ENCODE measurements at places on chromosomes 4 and X.

DNA sequence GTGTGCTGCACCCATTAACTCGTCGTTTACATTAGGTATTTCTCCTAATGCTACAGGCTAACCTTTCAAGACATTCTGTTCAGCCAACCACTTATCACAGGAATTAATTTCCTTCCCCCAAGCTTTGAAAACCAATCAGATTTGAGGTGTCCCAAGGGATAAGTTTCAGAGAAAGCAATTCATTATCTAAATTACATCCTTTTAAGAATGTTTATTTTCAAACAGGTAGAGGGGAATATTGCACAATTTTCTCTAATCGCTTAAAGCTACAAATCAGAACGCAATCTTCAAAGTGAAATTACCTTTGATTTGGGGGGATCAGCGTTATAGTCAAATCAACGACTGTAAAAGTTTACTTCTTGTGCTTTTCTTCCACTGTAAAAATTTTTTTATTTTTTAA, 1.6 kb downstream of the CLOCK start:
- no peak for DNase-seq

- no peak for DNase-seq
Measured at GRCh38 chr4:23728393-23728792, 161.5 kb downstream of the PPARGC1A start.

DNA sequence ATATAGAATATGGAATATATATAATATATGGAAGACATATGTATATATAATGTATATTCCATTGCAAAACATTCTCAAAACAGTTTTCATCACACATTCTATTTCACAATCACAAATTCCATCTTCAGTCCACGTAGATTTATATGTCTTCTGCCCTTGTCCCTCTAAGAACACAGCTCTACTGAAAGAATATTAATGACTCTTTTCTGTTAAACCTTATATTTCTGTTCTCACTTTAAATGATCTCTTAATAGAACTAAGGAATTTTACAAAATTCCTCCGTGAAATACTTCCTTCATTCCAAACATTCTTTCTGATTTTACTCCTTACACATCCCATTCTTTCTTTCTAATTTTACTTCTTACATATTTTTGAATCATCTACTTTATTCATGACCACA, 1043.1 kb upstream of the PABPC4L start:
- no peak for DNase-seq

DNA sequence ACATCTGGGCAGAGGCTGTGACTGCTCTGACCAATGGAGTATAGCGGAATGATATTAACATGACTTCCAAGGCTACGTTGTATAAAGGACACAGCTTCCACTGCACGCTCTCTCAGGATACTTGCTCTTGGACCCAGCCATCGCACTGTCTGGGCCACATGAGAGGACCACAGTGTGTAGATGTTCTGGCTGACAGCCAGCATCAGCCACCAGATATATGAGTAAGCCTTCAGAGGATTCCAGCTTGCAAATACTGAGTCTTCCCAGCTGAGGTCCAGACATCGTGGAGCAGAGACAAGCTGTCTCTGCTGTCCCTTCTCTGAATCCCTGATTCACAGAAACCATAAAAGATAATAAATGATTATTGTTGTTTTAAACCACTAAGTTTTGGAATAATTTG, 146.8 kb upstream of the USP9X start:
- no peak for DNase-seq

DNA sequence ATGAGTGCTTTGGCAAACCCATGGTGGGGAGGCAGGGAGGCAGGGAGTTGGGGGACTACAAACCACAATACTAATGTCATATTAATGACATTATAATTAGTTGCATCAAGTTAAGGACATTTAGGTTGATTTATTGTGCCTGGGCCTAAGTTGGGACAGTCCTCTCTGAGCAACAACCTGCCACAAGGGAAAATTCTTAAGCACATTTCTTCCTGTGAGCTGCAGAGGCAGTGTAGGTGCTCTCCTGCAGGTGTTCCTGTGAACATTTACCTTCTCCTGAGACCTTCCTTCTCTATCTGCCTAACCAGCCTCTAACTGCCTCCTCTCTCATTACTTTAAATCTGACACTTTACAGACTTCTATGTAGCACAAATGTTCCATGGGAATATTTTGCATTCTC, 1830.0 kb upstream of the AGA start:
- no peak for DNase-seq

GRCh38 chr4:65510976-65511375, 159.3 kb downstream of the EPHA5 start:
- DNase-seq = no peak
